ENCODE measurements at places on chromosomes 7 and 10.

DNA sequence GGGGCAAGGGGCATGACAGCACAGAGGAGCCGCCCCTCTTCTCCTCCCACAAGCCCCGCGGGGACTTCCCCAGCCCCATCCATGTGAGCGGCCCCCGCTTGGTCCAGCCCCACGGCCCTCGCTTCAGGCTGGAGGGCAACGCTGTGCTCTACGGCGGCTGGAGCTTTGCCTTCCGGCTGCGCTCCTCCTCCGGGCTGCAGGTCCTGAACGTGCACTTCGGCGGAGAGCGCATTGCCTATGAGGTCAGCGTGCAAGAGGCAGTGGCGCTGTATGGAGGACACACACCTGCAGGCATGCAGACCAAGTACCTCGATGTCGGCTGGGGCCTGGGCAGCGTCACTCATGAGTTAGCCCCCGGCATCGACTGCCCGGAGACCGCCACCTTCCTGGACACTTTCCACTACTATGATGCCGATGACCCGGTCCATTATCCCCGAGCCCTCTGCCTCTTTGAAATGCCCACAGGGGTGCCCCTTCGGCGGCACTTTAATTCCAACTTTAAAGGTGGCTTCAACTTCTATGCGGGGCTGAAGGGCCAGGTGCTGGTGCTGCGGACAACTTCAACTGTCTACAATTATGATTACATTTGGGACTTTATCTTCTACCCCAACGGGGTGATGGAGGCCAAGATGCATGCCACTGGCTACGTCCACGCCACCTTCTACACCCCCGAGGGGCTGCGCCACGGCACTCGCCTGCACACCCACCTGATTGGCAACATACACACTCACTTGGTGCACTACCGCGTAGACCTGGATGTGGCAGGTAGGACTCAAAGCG, 5.1 kb downstream of the AOC1 start:
- H3K27me3 ChIP-seq = peaks cover 3% of the 10 kb centered on the region
- H3K27ac ChIP-seq = no peak overlapping the region
- H3K4me3 ChIP-seq = no peak overlapping the region
- no peak for DNase-seq
- no peaks in the 10 kb centered on the region for H3K36me3 ChIP-seq
- no peaks in the 10 kb centered on the region for H3K4me1 ChIP-seq

DNA sequence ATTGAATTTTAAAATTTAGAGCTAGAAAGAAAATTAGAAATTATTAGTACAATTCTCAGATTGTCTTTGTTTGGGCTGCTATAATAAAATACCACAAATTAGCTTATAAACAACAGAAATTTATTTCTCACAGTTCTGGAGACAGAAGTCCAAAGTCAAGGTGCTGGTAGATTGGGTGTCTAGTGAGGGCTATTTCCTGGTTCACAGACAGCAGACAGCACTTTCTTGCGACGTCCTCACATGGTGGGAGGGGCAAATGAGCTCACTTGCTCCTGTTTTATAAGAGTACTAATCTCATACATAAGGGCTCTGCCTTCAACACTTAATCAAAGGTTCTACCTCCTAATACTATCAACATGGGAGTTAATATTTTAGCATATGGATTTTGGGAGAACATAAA, 134.1 kb downstream of the MDFIC start:
- no peaks in the 10 kb centered on the region for H3K27me3 ChIP-seq
- DNase-seq = no peak
- no peak overlapping the region for H3K27ac ChIP-seq
- no peaks in the 10 kb centered on the region for H3K4me1 ChIP-seq
- no peaks in the 10 kb centered on the region for H3K36me3 ChIP-seq

DNA sequence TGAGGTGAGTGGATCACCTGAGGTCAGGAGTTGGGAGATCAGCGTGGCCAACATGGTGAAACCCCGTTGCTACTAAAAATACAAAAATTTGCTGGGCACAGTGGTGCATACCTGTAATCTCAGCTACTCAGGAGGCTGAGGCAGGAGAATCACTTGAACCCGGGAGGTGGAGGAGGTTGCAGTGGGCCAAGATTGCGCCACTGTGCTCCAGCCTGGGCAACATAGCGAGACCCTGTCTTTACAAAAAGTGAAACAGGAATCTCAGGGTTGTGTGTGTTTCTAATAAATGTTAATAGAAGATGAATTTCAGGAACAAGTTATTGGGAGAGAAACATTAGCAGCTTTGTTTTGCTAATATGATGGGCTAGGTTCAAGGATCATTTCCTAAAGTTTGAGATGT, 19.9 kb downstream of the PPP2R2D start:
- no peaks in the 10 kb centered on the region for H3K4me1 ChIP-seq
- no peak for DNase-seq
- H3K27me3 ChIP-seq = no peaks in the 10 kb centered on the region
- no peak overlapping the region for H3K4me3 ChIP-seq

DNA sequence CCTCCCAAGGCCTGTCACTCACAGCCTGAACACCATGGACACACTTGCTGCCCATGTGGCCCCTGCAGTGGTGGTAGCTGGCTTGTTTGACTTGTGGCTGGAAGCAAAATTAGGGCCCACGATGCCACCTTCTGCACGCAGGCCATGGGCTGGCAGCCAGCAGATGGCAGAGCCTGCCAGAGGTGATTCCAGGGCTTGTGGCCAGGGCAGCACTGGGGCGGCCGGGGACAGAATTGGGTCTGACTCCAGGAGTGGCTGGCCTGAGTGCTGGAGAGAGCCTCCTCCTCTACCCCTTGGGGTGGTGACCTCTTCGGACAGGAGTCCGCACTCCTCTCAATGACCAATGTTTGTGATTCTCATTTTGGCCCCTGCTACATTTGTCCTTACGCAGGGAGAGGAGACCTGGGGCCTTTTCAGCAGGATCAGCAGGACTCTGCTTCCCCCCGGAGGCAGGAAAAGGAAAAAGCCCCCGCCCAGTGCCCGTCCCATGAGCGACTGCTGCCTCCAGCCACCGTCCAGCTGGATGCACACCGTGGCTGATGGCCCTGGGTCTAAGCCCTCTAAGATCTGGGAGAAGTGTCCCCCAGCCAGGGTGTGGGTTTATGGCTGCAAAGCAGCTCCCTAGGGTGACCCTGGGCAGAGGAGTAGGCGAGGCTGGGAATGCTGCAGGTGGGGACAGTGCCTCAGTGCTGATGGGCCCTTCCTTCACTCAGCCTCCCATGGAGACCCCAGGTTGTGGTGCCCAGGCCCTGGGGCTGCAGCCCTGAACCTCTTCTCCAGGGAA, 26.5 kb downstream of the DNAJB12 start:
- no peaks in the 10 kb centered on the region for H3K27me3 ChIP-seq
- no peak for DNase-seq
- no peak overlapping the region for H3K27ac ChIP-seq
- no peak overlapping the region for H3K4me3 ChIP-seq
- H3K4me1 ChIP-seq = peaks cover 22% of the 10 kb centered on the region

- H3K27me3 ChIP-seq = peaks cover 4% of the 10 kb centered on the region
- H3K36me3 ChIP-seq = no peaks in the 10 kb centered on the region
- no peak for DNase-seq
- H3K4me1 ChIP-seq = no peaks in the 10 kb centered on the region
- no peak overlapping the region for H3K27ac ChIP-seq
Measured at GRCh38 chr7:112381311-112382091, 68.8 kb upstream of the IFRD1 start.

DNA sequence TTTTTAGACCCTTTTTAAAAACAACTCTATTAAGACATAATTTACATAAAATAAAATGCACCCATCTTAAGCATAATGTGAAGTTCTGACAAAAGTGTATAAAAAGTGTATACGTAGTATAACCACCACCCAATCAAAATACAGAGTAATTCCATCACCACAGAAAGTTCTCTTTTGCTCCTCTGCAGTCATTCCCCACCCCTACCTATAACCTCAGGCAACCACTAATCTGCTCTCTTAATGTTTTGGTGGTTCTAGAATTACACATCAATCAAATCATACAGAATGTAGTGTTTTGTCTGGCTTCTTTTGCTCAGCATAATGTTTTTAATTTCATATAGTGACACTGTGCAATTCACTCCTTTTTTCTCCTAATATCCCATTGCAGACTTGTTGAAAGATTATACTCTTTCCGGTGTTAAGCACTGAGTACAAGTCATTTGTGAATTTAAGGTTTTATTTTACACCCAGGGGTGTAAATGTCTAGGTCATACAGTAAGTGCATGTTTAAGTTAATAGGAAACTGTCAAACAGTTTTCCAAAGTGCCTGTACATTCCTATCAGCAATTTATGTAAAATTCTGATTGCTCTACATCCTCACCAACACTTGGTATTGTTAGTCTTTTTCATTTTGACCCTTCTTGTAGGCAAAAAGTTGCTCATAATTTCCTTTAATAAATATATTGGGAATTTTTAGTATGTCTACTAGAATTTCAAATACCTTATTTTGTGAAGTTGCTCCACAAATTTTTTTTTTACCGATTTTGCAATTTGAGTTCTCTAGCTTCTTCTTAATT, 86.3 kb downstream of the ZFAND4 start:
- H3K36me3 ChIP-seq = no peaks in the 10 kb centered on the region
- no peaks in the 10 kb centered on the region for H3K27me3 ChIP-seq

DNA sequence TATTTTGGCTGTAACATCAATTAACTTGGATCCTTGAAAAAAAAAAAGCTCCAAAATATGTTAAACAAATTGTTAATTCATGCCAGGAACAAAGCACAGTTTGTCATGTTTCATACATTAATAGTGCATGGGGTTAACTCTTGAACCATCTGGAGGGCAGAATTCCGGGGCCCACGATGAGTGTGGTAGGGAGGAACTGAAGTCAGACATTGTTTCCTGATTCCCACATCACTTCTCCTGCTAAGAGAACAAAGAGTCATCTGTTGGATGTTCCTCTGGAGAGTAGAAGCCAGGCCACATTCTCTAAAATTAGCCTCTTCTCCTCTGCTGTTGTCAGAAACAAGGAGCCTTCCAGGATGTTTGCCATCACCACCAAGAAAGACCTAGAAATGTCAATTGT, 54.6 kb downstream of the TMEM178B start:
- H3K27ac ChIP-seq = no peak overlapping the region
- no peak for DNase-seq
- no peaks in the 10 kb centered on the region for H3K27me3 ChIP-seq
- H3K36me3 ChIP-seq = no peaks in the 10 kb centered on the region

- no peak overlapping the region for H3K4me3 ChIP-seq
- peaks cover 17% of the 10 kb centered on the region for H3K4me1 ChIP-seq
- H3K27ac ChIP-seq = peak overlapping the region; percentile 64
- peak; percentile 54 for DNase-seq
Measured at GRCh38 chr7:149218469-149219420, 20.7 kb upstream of the ZNF212 start.

GRCh38 chr7:25218191-25218590, 10.1 kb downstream of the NPVF start:
- H3K27me3 ChIP-seq = peaks cover 2% of the 10 kb centered on the region
- H3K4me1 ChIP-seq = no peaks in the 10 kb centered on the region
- H3K27ac ChIP-seq = no peak overlapping the region
- H3K36me3 ChIP-seq = no peaks in the 10 kb centered on the region

DNA sequence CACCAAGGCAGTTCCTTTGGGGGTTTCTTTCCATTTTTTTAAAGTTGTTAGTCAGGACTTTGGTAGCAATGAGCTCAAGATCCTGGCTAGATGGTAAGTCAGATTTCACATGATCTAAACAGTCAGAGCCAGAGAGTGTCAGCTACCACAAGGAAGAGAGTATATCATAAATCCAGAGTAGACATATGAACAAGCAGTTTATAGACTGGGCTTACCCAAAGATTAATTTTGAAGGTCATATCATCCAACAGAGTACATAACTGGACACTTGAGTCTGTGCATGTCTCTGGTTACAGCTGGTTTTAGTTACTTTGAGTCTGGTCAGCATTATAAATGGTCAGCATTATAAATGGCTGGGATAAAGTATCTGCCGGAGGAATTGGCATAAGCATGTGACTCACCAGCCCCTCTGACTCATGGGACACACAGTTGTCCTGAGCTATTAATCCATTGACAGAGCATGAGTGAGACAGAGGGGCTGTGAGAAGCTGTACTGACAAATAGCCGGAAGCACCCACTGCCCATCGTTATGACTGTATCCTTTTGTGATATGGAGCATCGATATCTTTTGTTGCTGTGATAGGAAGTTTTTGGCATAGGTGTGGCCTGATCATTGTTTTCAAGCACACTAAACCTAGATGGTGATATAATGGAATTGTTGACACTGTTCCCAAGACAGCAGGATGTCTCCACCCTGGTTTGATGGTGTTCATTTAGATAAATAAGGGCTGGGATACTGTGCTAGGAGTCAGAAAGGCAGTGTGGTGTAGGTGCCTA, 19.3 kb downstream of the PPP1R3C start:
- no peaks in the 10 kb centered on the region for H3K36me3 ChIP-seq
- peak; percentile 100 for DNase-seq
- peaks cover 51% of the 10 kb centered on the region for H3K4me1 ChIP-seq
- peak overlapping the region; percentile 12 for H3K4me3 ChIP-seq
- H3K27ac ChIP-seq = peak overlapping the region; percentile 98

DNA sequence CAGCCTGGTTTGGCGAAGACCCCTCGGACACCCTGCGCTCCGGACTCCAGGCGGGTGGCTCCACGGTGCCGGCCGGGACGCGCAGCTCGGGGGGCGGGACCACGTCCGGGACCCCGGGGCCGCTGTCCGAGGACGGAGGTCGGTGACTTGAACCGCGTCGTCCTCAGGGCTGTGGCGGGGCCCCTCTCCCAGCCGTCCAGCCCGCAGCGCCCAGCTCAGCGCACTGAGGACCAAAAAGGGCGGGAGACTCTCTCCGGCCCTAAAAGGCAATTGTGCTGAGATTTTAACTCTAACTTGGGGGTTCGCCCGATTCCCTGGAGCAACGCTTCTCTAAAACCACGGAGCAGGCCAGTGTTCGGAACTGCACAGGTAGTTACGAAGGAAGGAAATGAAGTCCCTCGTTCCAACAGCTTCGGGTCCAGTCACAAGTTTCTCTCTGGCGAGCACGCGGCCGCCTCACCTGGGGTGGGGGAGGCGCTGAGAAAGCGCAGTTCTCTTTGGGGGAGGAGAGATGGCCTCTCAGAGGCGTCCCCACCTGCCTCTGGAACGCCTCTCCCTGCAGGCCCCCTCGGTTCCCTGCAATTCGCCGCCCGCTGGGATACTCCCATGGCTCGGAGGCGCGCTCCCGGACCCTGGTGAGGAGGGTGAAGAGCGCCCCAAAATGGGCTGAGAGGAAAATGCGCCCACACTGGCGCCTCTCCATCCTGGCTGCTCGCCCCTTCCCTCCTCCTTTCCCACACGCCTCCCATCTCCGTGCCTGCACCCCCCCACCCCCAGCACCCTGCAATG, 352.7 kb downstream of the DNAJB6 start:
- no peak for DNase-seq
- peaks cover 19% of the 10 kb centered on the region for H3K4me1 ChIP-seq
- H3K27ac ChIP-seq = no peak overlapping the region
- H3K27me3 ChIP-seq = peaks cover 39% of the 10 kb centered on the region
- no peaks in the 10 kb centered on the region for H3K36me3 ChIP-seq

- H3K36me3 ChIP-seq = no peaks in the 10 kb centered on the region
- peak overlapping the region; percentile 94 for H3K27ac ChIP-seq
- H3K4me1 ChIP-seq = peaks cover 25% of the 10 kb centered on the region
- H3K27me3 ChIP-seq = no peaks in the 10 kb centered on the region
Measured at GRCh38 chr10:17073725-17074540, 55.7 kb downstream of the CUBN start.

- peak; percentile 25 for DNase-seq
- peak overlapping the region; percentile 49 for H3K4me3 ChIP-seq
- peaks cover 2% of the 10 kb centered on the region for H3K27me3 ChIP-seq
Measured at GRCh38 chr10:133261726-133262325, 14.8 kb downstream of the ADAM8 start.

- H3K27ac ChIP-seq = no peak overlapping the region
- no peak overlapping the region for H3K4me3 ChIP-seq
- no peak for DNase-seq
- no peaks in the 10 kb centered on the region for H3K27me3 ChIP-seq
- H3K36me3 ChIP-seq = no peaks in the 10 kb centered on the region
- no peaks in the 10 kb centered on the region for H3K4me1 ChIP-seq
Measured at GRCh38 chr10:53675177-53675576, 902.6 kb upstream of the MBL2 start.

GRCh38 chr7:16619979-16620408, 25.6 kb downstream of the ANKMY2 start:
- H3K27me3 ChIP-seq = no peaks in the 10 kb centered on the region
- no peak overlapping the region for H3K4me3 ChIP-seq
- H3K27ac ChIP-seq = no peak overlapping the region
- DNase-seq = peak; percentile 41

Data from astrocyte (in vitro differentiated cells and primary cell).